ENCODE measurements at places on chromosomes 1 and 21.

GRCh38 chr1:77475641-77476040 lies 193.8 kb downstream of the AK5 start:
- DNase-seq, result no peak

- DNase-seq, result no peak
Measured at GRCh38 chr21:15367061-15367626, 302.3 kb upstream of the NRIP1 start.

DNA sequence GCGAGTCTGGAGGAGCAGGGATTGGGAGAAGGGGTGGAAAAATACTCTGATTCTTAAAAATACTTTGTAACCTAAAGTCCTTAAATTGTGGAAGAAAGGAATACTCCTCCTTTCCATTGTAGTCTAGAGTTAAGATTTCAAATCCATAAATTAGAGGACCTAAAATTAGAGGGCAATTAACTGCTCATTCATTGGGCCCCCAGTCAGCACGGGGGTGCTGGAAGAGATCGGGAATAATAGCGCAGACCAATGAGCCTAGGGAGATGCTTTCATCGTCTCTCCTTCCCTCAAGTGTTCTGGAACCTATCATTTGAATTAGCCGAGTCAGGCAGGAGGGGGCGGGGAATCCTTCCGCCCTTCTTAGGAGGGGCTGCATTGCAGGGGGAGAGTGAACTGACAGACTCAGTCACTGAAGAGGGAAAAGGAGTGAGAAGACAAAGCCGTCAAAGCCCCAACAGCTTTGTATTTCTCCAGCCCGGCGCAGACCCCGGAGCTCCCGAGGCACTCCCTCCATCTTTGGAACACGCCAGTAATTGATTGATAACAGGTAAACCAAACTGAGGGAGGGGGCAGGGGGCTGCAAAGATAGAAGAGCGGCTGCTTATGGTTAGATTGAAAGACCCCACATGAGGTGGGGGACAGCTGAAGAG lies at the start of gene MLLT11:
Gene MLLT11, plus strand, starts transcription at position 391 of the 650 bp plus-strand sequence. CDS start 6,828 bp downstream, outside the sequence.
- no peak for DNase-seq

DNA sequence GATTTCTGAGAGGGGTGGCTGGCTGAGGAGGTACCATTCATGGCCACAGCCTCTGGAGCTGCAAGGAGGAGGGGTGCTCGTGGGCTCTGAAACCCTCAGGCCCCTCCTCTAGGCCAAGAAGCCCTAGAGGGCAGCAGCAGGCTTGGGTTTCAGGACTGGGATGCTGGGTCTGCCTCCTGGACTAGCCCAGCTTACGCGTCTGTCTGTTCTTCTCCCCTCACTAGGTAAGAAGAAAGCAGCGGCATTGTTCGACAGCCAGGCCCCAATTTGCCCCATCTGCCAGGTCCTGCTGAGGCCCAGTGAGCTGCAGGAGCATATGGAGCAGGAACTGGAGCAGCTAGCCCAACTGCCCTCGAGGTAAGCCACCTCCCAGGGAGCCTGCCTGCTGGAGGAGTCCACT lies 60.3 kb downstream of the TMEM53 start:
- DNase-seq, result no peak

GRCh38 chr1:36576118-36576517 lies 93.4 kb upstream of the CSF3R start:
- DNase-seq, result no peak

GRCh38 chr1:184532199-184532598 lies 145.4 kb downstream of the C1orf21 start:
- DNase-seq, result no peak

Data from GOT3 (cell line).